ENCODE measurements at places on chromosomes 12 and 14.

DNA sequence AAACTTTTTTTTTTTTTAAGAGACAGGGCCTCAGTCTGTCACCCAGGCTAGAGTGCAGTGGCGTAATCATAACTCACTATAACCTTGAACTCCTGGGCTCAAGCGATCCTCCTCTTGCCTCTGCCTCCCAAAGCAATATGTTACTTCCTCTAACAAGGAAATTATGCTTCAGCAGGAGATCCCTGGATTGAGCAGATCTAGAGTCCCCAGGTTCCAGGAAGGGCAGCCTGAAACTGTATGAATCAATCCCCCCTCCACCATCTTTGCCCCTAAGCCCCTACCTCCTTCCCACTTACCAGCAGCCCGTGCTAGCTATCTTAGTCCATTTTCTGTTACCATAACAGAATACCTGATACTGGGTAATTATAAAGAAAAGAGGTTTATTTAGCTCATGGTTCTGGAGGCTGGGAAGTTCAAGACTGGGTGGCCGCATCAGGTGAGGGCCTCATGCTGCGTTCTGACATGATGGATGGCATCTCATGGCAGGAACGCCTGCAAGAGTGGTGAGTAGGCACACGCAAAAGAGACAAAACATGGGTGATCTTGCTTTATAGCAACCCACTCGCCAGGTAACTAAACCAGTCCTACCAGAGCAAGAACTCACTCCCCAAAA is 5.0 kb downstream of the TAMALIN start:
- DNase-seq = no peak

DNA sequence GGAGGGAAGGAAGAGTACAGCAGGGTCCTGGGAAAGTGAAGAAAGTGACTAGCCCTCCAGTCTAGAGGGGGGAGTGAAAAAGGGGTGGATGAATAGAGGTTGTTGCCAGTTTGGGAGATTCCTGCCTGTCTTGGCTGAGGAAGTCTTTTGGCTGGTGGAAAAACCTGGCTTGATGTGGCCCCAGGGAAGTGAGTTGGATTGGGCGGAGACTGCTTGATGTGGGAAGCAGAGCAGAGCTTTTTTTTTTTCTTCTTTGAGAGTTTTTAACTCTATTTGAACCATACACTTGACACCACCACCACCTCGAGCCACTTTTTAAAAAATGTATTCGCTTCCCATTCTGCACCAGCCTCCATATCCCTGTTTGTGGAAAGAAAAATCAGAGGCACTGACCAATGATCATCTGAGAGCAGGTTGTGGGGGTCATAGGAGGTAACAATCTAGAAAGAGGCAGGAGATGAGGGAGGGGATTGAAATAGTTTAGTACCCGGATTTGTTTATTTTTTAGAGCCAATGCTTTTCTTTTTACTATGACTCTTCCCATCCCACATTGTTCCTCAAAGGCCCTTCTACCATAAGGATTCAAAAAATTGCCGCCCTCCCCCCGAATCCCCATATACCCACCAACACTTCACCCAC is 690 bp upstream of the DTX3 start:
- DNase-seq = no peak

DNA sequence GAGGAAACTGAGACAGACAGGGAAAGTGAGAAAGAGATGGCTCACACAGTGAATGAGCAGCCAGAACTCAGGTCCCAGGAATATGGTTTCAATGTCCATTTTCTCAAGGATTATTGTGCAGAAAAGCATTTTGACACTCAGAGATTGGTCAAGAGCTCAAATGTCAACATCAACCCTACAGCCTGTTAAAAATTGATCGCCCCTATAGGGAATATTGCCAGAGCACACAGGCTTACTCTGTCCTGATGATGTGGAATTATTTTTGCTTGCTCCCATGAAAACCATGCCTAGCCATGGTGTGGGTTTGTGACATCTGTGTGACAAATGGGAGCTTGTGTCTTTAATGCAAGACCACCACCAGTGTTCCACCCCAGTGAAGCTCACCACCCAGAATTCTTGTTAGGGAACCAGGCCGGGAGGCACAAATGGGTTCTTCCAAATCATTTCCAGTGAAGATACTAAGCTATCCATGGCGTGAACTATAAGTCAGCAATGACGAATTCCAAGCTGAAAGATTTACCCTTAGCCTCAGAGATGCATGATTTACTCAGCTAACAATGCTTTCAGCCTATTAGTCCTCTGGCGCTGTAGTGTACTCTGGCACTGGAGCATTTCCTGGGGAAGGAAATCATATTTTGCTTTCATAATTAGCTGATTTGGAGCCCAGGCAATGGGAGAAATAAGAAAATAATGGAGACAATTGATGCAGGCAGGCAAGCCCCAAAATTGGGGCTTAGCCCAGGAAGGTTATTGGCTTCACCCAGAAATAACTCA is 1188.2 kb upstream of the TMEM132C start:
- no peak for DNase-seq

DNA sequence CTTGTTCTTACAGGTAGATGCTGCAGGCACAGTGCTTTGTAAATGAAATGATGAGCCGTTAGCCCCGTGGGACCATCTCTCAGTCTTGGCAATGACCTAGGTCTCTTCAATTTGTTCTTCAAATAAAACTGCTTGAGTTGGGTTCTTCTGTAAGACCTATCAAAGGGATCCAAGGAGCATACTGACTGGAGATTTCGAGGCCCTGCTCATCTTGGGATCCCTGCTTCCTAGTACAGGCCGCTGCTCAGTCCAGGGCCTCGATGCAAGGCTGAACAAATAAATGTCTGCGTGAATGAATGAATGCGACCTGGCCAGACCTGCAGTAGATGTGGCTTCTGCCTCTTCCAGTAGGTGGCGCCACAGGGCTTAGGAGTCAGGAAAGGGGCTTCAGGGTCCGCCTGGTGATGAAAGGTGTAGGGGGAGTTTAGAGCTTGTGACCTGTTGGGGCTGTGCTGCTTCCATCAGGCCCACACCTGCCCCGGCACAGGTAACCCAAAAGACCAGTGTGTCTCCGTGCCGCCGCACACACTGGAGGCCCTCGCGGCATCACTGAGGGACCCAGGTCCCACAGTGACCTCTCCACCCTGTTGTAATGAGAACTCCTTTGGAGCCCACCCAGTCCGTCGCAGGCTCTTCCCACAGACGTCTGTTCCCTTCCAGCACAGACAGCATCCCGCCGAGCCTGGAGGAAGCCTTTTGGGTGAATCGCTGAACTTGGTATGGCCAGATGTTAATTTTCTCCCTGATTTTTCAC is 4.4 kb downstream of the CACNA1C start:
- no peak for DNase-seq

GRCh38 chr12:9387450-9387849 is 179.3 kb upstream of the PZP start:
- no peak for DNase-seq

DNA sequence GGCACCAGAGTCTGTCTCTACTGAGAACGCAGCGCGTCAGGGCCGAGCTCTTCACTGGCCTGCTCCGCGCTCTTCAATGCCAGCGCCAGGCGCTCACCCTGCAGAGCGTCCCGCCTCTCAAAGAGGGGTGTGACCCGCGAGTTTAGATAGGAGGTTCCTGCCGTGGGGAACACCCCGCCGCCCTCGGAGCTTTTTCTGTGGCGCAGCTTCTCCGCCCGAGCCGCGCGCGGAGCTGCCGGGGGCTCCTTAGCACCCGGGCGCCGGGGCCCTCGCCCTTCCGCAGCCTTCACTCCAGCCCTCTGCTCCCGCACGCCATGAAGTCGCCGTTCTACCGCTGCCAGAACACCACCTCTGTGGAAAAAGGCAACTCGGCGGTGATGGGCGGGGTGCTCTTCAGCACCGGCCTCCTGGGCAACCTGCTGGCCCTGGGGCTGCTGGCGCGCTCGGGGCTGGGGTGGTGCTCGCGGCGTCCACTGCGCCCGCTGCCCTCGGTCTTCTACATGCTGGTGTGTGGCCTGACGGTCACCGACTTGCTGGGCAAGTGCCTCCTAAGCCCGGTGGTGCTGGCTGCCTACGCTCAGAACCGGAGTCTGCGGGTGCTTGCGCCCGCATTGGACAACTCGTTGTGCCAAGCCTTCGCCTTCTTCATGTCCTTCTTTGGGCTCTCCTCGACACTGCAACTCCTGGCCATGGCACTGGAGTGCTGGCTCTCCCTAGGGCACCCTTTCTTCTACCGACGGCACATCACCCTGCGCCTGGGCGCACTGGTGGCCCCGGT is at the start of gene PTGDR:
Gene PTGDR, plus strand, starts transcription at position 198 of the 778 bp plus-strand sequence. Its CDS starts 117 bp downstream, at position 315.
- no peak for DNase-seq

DNA sequence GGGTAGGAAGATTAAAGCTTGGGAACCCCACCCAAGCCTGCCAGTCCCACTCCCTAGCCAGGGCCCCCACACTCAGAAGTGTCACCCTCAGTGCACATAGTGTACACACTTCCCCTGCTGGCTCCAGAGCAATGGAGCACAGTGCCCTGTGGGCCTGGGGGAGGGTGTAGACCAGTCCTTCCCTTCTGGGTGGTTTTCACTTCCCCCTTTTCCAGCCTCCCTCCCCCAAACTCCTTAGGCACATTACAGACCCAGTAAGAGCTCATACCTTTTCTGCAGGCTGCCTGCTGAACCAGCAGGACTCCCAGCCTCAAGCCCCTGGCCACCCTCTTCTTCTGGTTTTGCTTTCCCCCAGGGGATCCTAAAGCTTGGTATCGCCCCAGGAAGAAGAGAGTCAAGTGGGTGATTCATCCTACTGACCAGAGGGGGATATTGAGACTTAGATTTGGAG is at the start of gene ZNF385A:
Gene ZNF385A, minus strand, starts transcription at position 143 of the 451 bp plus-strand sequence. CDS start 219 bp downstream, outside the sequence.
- DNase-seq = no peak

DNA sequence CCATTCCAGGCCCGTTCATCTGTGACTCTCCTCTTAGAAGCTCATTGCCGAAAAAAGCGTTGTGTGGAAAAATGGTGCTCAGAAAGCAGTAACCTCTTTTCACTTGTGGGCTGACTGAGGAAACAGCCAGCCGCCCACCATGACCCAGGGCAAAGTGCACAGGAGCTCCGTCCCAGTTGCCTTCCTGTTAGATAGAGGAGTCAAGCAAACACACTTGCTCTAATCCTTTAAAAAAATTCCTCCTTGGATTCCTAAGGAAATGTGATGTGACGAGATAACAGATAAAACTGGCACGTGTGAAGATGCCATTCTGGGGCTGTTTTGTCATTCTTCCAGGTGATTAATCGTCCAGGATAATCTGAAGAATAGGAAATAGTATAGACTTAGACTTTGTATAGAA is 396.8 kb upstream of the DDHD1 start:
- DNase-seq = no peak

GRCh38 chr14:75333606-75334548 is 55.2 kb downstream of the FOS start:
- peak; percentile 35 for DNase-seq

DNA sequence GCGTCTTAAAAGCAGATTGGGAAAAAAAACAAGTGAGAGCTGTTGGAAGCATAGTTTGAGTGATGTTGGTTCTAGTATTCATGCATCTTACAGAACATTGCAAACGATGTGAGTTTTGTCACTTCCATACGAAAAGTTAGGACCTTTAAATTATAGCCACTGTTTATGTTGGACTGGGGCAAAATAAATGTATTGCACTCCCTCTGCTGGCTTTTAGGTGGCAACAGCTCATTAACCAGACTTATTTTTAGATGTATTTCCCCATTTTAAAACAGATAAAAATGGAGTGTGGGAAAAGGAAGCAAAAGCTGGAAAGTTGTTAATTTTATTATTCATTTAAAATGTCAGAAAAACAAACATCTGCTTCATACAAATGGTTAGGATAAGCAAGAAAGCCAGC is 111.9 kb downstream of the LGR5 start:
- DNase-seq = no peak

GRCh38 chr12:63952995-63953394 is 108.5 kb downstream of the SRGAP1 start:
- DNase-seq = no peak

- peak; percentile 9 for DNase-seq
These were observed 25.7 kb downstream of the RAB21 start for GRCh38 chr12:71780237-71780822.

GRCh38 chr14:31936115-31936514 is 141.0 kb upstream of the ARHGAP5 start:
- DNase-seq = no peak

- no peak for DNase-seq
These were observed 20.8 kb downstream of the SUSD6 start for GRCh38 chr14:69632164-69632563.

DNA sequence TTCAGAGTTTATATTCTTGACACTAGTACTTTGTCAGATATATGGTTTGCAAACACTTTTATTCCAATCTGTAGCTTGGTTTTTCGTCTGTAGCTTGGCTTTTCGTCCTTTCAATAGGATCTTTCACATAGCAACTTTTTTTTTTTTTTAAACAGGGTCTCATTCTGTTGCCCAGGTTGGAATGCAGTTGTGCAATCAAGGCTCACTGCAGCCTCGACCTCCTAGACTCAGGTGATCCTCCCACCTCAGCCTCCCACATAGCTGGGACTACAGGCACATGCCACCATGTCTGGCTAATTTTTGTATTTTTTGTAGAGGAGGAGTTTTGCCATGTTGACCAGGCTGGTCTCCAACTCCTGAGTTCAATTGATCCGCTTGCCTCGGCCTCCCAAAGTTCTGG is 460.4 kb upstream of the SOX5 start:
- DNase-seq = no peak

DNA sequence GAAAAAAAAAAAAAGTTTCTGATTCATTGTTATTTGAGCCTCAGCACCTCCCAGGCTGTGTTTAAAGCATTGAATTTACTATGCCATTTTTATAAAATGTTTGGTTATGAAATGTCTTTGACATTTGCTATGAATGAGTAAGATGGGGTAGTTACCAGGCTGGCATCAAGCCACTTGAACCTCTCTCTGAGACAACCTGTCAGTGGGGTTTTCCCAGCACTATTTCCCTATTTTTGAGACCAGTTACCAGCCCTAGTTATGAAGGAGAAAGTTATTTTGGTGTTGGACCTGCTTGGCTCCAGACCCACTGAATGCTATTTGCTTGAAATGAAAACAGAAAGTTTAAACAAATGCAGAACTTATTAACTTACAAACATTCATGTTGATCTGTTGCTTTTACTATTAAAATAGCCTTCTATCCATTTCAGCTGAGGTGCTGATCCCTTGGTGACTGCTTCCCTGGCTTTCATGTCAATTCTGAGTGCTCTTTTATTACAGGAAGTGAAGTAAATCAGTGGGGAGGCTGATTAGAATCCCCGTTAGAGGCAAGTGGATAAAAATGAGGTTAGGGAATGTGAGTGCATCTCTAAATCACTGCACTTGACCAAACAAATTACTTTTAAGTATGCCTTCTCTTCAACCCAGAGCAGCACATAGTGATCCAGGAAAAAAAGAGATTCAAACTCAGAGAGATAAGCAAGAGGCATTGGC is 37.8 kb downstream of the LLPH start:
- DNase-seq = no peak

DNA sequence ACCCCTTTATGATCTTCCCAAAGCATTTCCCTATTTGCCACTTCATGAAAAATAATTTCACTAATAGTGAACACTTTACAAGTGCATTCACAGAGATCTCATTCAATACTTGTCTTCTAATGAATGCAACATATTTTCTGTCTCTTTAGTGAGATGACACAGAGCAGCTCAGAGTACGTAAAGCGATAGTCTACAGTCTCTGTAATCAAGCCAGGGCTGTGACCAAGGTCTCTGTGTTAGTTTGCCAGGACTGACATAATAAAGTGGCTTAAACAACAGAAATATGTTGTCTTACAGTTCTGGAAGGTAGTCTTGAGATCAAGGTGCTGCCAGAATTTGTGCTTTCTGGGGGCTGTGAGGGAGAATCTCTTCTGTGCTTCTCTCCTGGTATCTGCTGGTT is 33.1 kb upstream of the FRS2 start:
- no peak for DNase-seq
